Activated T-helper 1 cell treated with anti-CD3 and anti-CD28 coated beads, Interleukin-2, amount 50 U/mL, for 16 hours (primary cell): ENCODE measurements at places on chromosomes 2 and 18.

GRCh38 chr2:240730501-240731177 is 39.0 kb downstream of the AQP12A start:
- no peak for DNase-seq

- no peak for DNase-seq
Observed at GRCh38 chr2:38260972-38261371, 116.1 kb downstream of the ATL2 start.

DNA sequence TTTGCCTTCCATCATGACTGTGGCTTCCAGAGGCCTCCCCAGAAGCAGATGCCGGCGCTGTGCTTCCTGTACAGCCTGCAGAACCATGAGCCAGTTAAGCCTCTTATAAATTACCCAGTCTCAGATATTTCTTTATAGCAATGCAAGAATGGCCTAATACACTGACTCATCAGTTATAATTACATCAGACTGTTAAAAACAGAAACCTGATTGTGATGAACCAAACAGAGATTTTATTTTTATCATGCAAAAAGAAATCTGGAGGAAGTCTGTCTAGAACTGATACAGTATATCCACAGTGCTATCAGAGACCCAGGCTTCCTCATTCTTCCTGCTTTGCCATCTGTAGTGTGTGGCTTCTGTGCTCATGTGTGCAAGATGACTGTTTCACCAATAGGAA is 93.4 kb upstream of the MEX3C start:
- DNase-seq, result no peak

DNA sequence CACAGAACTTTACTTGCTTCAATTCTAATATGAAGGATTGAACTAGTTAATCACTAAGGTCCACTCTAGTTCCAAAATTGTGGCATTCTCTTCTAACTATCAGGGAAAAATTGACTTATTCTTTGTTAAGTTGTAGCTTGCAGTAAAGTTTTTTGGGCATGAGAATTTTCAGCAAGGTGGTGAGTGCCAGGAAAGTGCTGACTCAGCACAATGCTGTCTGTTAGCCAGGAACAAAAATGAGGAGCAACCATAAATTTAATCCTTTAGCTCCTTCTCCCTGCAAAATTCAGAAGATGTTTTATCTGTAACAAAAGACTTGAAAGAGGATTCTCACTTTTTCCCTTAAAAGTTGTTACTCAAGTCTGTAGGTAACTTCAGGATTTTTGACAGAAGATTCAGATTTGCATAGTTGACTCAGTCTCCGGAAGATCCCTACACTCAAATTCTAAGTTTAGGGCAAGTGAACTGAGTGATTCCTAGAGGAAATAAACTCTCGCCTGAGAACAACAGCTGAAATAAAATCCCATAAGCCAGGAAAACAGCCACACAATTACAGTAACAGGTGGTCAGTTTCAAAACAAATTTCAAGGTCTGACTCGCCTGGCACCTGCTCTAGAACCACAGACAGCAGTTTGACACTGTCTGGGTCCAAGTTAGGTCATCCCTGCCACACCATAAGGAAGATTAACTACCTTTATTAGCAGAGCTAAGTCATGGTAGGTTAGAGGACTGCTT is 20.2 kb upstream of the DARS1 start:
- DNase-seq, result no peak

- DNase-seq, result no peak
Observed at GRCh38 chr2:147325990-147326389, 518.8 kb upstream of the ACVR2A start.

DNA sequence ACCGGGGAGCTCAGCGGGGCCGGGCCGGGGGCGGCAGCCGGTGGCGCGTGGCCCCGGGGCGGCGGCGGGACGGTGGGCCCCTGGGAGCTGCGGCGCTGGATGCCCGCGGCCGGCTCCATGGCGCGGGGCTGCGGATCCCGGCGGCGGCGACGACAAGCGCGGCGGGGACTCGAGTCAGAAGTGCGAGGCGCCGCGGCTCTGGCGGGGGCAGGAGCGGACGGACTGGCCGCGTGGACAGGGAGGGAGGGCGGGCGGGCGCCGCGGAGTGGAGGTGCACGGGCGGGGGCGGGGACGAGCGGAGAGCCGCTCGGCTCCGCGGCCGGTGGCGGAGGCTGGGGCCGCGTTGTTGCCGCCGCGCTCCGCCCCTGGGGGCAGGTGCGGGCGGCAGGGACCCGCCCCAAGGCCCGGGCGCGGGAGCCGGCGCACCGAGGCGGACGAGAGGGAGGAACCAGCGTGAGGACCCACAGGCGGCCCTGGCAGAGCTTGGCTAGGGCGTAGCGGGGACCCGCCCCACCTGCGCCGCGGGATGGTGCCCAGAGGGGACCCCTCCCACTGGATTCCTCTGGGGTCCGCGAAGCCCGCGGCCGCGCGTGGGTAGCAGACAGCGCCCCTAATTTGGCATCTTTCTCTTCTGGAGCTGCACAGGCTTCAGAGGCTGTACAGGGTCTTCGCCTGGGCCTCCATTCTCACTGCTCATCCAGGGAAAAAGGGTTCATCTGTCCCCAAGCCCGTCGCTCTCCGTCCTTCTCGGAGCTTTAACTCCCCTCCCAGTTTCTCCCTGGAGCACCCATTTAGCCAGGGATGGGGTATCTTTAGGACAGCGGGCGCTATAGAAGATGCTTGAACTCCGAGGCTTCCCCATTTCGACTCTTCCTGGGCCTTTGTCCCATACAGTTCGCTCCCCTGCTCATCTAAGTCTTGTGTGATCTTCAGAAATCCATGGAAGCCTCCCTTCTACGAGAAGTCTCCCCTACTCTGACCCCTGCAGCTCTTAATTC is at the start of gene TMEM163:
Gene TMEM163, minus strand, starts transcription at position 184 of the 998 bp plus-strand sequence.
- DNase-seq, result peak; percentile 14

DNA sequence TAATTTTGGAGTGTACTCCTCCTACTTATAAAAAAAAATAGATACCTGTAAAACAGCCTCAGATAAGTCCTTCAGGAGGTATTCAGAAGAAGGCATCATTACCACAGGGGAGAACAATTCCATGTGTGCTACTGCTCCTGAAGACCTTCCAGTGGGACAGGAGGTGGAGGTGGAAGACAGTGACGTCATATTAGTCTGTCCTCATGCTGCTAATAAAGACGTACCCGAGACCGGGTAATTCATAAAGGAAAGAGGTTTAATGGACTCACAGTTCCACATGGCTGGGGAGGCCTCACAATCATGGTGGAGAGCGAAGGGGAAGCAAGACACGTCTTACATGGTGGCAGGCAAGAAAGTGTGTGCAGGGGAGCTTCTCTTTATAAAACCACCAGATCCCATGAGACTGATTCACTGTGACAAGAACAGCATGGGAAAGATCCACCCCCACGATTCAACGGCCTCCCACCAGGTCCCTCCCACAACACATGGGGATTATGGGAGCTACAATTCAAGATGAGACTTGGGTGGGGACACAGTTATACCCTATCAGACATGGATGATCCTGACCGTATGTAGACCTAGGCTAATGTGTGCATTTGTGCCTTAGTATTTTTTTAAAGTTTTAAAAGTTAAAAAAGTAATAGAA is 98.4 kb downstream of the NDUFA10 start:
- no peak for DNase-seq

DNA sequence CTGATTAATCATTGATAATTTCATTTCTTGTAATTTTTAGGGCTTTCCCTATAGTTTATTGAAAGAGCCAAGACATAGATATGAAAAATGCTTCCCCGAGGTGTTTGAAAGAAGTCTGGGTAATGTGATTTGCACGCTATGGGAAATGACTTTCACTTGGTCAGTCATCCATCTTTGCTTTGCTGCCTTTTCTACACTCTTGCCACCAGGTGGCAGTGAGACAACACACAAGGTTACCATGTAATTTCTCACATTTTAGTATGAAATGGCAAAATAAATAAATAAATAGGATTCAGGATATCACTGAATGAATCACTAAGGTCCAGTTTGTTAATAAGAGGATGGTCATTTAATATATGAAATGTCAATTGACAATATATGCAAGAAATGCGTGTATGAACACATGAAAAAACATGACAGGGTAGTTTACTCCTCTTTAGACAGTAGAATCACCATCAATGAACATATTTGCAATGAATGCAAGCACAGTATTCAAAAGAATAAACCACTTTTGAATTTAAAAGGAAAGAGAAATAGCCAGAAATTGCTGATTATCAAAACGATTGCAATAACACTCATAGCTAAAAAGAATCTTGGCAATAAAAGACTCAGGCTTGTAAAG is 52.2 kb upstream of the KCNH7 start:
- DNase-seq, result no peak

DNA sequence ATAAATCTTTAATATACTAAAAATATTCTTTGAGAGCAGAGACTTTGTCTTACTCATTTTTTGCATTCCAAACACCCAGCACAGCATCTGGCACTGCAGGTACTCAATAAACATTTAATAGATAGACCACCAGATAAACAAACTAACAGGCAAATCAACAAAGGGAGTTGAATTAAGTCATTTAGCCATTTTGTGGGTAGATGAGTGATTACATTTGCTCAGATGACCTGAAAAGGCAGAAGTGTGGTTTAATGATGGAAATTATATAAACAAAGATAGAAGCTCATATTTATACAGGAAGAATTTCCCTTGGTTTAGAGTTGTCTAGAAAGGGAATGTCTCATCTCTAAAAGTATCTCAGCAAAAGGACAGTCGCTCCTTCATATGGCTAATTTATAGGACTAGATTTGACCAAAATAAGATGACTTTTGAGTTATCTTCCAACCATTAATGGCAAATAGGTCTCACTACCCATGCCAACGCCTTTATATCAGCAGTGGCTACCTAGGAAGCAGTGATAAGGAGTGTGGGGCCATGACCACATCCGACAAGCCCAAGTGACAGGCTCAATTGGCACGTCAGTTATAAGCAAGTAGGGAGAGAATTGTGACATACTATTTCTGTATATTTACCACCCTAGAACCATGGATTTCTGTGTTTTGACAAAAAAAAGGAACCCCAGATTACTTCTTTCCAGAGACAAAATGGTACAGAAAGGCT is 173.5 kb downstream of the ATAD2B start:
- no peak for DNase-seq

DNA sequence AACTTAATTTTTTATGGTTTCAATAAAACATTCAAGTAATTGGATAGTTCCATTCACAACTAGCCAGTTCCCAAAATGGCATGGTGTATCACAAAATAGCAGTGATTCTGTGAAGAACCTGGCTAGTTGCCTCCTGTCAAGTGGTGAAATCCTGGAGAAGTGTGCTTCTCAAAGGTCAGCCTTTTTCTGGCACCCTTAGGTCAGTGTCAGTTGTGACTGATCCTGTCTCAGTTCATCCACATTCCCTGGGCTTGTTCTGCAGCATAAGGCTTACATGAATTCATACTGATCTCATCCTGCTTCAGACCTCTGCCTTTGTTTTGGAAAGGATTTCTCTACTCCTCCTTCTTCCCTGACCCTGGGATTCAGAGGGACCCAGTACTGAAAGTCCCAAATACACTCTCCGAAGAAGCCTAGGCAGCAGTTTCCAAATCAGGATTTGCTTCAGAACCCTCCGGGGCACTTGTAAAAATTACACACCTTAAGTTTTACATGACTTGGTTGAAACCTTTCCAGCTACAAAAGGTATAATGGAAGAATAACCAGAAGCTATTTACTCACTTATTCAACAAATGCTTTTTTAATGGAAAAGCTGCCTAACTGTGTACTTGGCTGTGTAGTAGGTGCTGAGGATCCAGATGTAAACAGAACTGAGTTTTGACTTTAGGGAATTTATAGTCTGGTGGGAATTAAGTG is 11.0 kb downstream of the MAP3K20 start:
- no peak for DNase-seq

DNA sequence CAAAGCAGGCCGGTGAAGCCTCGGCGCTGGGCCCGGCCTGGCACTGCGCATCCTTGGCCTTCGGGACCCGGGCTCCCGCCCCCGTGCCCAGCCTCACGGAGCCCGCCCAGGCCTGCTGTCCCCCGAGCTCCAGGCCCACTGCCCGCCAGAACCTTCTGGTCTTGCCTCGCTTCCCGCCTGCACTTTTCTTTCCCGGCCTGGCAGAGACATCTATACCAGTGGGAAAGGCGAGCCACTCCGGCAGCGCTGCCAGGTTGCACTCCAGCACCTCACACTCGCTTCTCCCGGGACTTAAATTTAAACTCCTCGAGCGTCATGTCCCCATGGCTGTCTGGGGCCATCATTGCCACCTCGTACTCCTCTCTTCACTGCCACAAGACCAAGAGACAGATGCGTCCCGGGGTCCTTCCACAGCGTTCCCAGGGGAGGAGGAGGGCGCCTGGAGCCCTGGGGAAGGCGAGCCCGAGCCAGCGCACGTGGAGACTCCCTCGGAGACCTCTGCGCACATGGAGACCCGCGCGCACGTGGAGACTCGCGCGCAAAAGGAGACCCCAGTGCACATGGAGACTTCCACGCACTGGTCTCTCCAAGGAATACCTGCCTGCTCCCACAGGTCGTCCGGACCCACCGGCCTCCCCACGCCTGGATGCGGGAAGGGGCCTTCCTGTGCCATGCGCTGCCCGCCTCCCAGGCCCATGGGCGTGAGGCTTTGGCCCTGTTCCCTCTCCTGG is 253.1 kb upstream of the SALL3 start:
- DNase-seq, result no peak

DNA sequence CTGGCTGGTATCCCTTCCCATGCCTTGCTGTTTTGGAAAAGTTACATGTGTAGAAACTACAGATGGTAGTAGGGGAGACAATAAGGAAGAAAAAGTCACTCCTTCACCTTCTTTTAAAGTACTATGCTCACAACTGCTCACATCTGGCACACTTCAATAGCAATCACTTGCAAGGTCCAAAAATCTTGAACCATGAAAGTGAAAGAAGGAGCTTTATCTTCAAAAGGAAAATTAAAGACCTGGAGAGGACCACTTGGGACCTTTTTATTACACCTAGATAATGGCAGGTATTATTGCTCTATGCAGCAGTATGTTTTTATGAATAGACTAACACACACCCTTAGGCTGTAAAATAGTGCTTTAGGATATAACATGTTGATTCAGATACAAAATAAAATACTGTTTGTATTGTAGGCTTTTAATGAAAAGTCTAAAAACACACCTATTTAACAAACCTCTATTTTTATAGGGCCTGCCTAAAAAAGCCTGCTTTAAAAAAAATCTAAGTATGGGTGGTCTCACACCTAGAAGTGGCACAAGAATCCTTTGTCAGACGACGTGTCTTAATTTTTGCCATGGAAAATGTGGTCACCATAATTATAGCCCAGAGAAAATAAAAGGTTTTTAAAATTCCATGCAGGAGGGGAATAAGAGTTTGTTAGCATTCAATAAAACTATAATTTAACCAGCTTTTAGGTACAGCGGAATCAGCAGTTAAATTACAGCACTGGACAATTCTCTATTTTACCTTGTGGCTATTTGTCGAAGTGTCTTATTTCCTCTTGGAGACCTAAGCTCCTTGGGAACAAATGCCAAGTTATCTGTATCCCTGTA is 124.0 kb downstream of the BCL2 start:
- no peak for DNase-seq

- DNase-seq, result no peak
Observed at GRCh38 chr2:200509235-200509611, 645 bp downstream of the KCTD18 start.
